Kidney epithelial cell (primary cell): ENCODE measurements at places on chromosomes 4 and X. TPM values are rescaled to one million over a fixed set of nuclear protein-coding genes. Genes with fewer than 3 reads are reported as not detected.

TLR8 gene
- not detected in 2 replicates for total RNA-seq

LRIT3 gene
- total RNA-seq: 0.08 and 0.14 TPM in 2 replicates

TMEM271 gene
- not detected in 2 replicates for total RNA-seq

LIMCH1 gene
- 3.4 and 4.7 TPM in 2 replicates for total RNA-seq

MAGEA2 gene
- not detected in 2 replicates for total RNA-seq

ZNF280C gene
- 4.6 and 5.3 TPM in 2 replicates for total RNA-seq

TAF7L gene
- total RNA-seq: 0.27 and 0.33 TPM in 2 replicates

CLGN gene
- 10.0 and 12.1 TPM in 2 replicates for total RNA-seq

NUDT6 gene
- 9.7 and 10.0 TPM in 2 replicates for total RNA-seq

IBSP gene
- total RNA-seq: not detected in 2 replicates

KIAA1210 gene
- not detected in 2 replicates for total RNA-seq

MND1 gene
- 2.3 and 4.3 TPM in 2 replicates for total RNA-seq

DDX53 gene
- total RNA-seq: not detected in 2 replicates

KDR gene
- total RNA-seq: 1.3 and 1.6 TPM in 2 replicates

SLC2A9 gene
- total RNA-seq: 2.3 and 3.6 TPM in 2 replicates

CTAG1A gene
- total RNA-seq: not detected in 2 replicates

FAM114A1 gene
- total RNA-seq: 39.6 and 53.9 TPM in 2 replicates

GBA3 gene
- total RNA-seq: not detected in 2 replicates

CPE gene
- total RNA-seq: 8.9 and 10.7 TPM in 2 replicates

UGT2A1 gene
- total RNA-seq: not detected in 2 replicates

PDZD4 gene
- 0.68 and 1.8 TPM in 2 replicates for total RNA-seq

NHSL2 gene
- 1.4 and 1.6 TPM in 2 replicates for total RNA-seq

TCEANC gene
- 3.3 and 4.1 TPM in 2 replicates for total RNA-seq

GNRHR gene
- not detected in 2 replicates for total RNA-seq

CMC4 gene
- total RNA-seq: 10.5 and 12.2 TPM in 2 replicates

ERAS gene
- not detected in 2 replicates for total RNA-seq

VCX2 gene
- total RNA-seq: not detected in 2 replicates

TCEAL5 gene
- total RNA-seq: 0.21 TPM in 1 of 2 replicates, not detected in the other

NPY2R gene
- not detected in 2 replicates for total RNA-seq

CXCL10 gene
- total RNA-seq: 0.34 TPM in 1 of 2 replicates, not detected in the other

JAKMIP1 gene
- total RNA-seq: not detected in 2 replicates

F11 gene
- total RNA-seq: not detected in 2 replicates

MTNR1A gene
- 0.21 TPM in 1 of 2 replicates, not detected in the other for total RNA-seq

GAGE2A gene
- not detected in 2 replicates for total RNA-seq

SLIT2 gene
- total RNA-seq: 4.0 and 6.0 TPM in 2 replicates

GPRASP3 gene
- 3.1 and 9.5 TPM in 2 replicates for total RNA-seq
